ENCODE measurements at places on chromosomes 6 and 20. TPM values are rescaled to one million over a fixed set of nuclear protein-coding genes. Genes with fewer than 3 reads are reported as not detected.

LRRC73 gene
- total RNA-seq = 0.33 TPM

GRIK2 gene
- 0.14 TPM for total RNA-seq

ALDH5A1 gene
- total RNA-seq = 6.6 TPM

PREX1 gene
- 142 TPM for total RNA-seq

CRYBG1 gene
- total RNA-seq = 34.8 TPM

C6orf58 gene
- not detected for total RNA-seq

TCF15 gene
- not detected for total RNA-seq

CD24 gene
- 0.68 TPM for total RNA-seq

IRAK1BP1 gene
- 3.1 TPM for total RNA-seq

COX4I2 gene
- total RNA-seq = not detected

ADGB gene
- total RNA-seq = not detected

MYLK2 gene
- 0.31 TPM for total RNA-seq

KCNB1 gene
- total RNA-seq = not detected

KCNK15 gene
- not detected for total RNA-seq

LHFPL5 gene
- not detected for total RNA-seq

MUC22 gene
- total RNA-seq = not detected

GPR6 gene
- not detected for total RNA-seq

GNMT gene
- 1.0 TPM for total RNA-seq

Measured in activated naive CD8-positive, alpha-beta T cell treated with anti-CD3 and anti-CD28 coated beads, Interleukin-2, amount 10 ng/mL, durations not matched to agents 7 days and 5 days (primary cell).